ENCODE measurements at places on chromosomes 12 and 14. TPM values are rescaled to one million over a fixed set of nuclear protein-coding genes. Genes with fewer than 3 reads are reported as not detected.

Gene CCDC85C
- total RNA-seq = 5.8 TPM

Gene RPL10L
- not detected for total RNA-seq

Gene EIF5
- 658 TPM for total RNA-seq

Gene ZNF891
- total RNA-seq = 4.5 TPM

Gene CATSPERB
- 5.3 TPM for total RNA-seq

Gene RND1
- total RNA-seq = 5.7 TPM

Gene RTL1
- not detected for total RNA-seq

Gene KLHL42
- 13.2 TPM for total RNA-seq

Gene SPTB
- total RNA-seq = 0.08 TPM

Gene RPGRIP1
- total RNA-seq = not detected

Gene P2RX7
- 4.6 TPM for total RNA-seq

Data from CD4-positive, alpha-beta T cell (primary cell).